ENCODE measurements at places on chromosomes 13 and 19.

DNA sequence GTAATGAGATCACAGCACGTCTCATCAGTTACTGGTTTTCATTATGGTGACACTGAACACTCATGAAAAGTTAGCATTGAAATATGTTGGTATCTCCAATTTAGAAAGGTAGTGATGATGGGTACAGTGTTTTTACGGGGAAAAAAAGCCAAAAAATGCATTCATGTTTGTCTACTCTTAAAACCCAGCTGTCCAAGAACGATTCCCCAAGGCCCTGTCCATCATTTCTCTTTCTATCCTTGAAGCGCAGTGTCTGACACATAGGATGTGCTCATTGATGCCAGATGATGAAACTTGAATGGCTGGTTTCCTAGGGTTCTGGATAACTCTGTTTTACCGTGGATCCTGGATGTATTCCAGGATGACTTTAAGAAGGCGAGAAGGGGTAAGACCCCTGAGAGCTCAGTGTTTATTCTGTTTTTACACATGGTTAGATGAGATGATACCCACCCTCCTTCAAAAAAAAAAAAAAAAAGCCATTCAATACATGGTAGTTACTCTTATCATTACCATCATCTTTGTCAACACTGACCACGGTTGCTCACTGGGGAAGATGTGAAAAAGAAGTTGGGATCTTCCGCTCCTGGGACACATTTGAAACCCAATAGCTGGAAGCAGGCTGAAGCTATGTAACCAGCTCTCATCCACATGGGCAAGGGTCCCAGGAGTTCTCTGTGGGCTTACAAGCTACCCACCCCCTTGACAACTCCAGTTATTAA, 22.5 kb downstream of the SERP2 start:
- DNase-seq: no peak

GRCh38 chr19:12884926-12885748, 1.9 kb downstream of the KLF1 start:
- no peak for DNase-seq

- DNase-seq: no peak
Observed at GRCh38 chr13:51849145-51850101, 4.4 kb upstream of the TMEM272 start.

DNA sequence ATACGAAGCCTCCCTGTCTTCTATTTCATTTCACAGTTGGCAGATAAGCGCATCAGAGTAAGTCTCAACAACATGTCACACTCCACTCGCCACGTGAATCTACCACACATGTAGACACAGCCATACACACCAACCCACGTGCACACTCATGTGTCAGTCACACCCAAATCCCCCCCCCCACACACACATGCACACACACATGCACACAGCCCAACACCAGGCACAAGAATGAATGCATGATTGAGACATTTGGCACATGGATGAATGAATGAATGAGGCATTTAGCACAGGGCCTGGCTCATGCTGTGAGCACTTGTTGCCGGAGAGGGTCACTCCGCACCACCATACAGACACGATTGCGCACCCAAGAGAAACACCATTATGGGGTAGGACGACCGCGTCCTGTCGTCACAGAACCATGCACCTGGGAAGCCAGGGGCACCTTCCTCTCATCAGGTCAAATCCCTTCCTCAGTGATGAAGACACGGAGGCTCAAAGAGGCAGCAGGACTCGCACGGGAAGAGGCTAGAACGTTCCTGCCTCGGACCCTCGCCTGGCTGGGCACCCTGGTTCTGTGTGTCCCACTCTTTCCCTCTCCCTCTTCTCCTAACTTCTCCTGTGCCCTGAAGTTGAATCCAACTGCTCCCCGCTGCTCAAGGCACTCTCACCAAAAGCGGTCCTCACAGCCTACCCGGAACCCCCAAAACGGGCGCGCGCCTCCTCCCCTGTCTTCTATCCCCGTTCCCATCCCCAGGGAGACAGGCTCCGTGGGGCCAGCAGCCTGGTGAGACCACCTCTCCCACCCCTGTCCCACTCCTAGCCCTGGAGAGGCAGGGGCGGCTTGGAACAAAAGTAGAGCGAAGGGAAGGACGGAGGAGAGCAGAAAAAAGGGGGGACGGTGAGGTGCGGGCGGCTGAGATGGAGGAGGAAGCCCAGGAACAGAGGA, 1.3 kb downstream of the MEIS3 start:
- no peak for DNase-seq

- DNase-seq: no peak
Observed at GRCh38 chr19:50224986-50225747, 21.7 kb downstream of the MYH14 start.
